ENCODE measurements at places on chromosomes 11 and 22.

DNA sequence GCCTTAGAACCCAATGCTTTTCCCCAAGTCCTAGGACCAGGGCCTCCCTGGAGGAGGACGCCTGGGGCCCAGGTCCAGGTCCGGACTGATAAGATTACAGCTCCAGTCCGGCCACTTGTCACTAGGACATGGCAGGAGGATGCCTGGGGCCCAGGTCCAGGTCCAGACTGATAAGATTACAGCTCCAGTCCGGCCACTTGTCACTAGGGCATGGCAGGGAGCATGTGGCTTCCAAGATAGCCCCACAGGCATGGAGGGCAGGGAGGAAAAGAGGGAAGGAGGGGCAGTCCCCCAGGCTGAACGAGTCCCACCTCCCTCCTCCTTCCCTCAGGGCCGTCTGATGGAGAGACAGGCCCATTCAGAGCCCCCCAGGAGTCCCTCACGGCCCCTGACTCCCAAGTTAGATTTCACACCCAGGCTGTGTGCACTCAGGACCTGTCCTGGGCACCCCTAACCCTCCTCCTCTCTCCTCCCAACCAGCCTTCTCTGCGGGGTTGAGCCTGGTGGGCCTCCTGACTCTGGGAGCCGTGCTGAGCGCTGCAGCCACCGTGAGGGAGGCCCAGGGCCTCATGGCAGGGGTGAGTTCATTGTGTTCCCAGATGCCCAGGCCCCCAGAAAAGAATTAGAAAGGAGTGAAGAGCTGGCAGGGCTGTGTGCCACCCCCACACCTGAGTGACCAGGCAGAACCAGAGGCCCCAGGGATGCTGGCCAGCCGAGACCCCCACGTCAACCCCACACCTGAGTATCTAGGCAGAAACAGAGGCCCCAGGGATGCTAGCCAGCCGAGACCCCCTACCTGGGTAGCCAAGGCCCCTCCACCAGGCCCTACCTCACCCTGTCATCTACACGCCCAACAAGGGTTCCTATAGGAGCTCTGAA, 2.1 kb downstream of the TSPAN32 start:
- DNase-seq: no peak

- DNase-seq: no peak
Observed at GRCh38 chr22:22871536-22872278, 15.9 kb upstream of the IGLL5 start.

- peak; percentile 12 for DNase-seq
Observed at GRCh38 chr22:35540595-35541253, at the start of gene RASD2. Gene RASD2, plus strand, starts transcription at chr22:35540831. Its CDS starts 5,979 bp downstream, at chr22:35546810.

GRCh38 chr11:79066456-79067351, 374.1 kb downstream of the TENM4 start:
- DNase-seq: no peak

GRCh38 chr11:14304601-14305000, 54.4 kb downstream of the RRAS2 start:
- DNase-seq: no peak

GRCh38 chr22:50739894-50740293, 1.9 kb downstream of the ACR start:
- DNase-seq: no peak
